ENCODE measurements at places on chromosomes 2 and 18.

- DNase-seq, result no peak
Observed at GRCh38 chr2:187855689-187856088, 301.5 kb upstream of the TFPI start.

GRCh38 chr18:22847867-22848451, 85.2 kb upstream of the RBBP8 start:
- DNase-seq, result no peak

DNA sequence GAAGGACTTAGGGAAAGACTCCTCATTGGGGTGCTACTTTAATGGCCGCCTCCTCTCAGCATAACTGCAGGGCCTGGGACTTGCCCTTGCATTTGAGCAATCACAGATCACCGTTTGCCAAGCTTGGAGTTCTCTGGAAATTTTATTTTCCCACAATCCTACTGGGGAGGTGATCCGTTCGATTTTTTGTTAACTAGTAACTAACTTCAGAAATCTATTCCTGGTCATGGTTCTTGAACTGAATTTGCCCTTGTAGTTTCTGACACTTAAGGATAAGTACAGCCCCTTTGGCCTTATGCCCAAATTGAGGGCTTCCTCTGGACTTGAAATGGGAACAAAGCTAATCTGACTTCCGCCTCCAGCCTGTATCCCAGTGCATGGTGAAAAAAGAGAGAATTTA, 60.5 kb upstream of the ST3GAL5 start:
- no peak for DNase-seq

DNA sequence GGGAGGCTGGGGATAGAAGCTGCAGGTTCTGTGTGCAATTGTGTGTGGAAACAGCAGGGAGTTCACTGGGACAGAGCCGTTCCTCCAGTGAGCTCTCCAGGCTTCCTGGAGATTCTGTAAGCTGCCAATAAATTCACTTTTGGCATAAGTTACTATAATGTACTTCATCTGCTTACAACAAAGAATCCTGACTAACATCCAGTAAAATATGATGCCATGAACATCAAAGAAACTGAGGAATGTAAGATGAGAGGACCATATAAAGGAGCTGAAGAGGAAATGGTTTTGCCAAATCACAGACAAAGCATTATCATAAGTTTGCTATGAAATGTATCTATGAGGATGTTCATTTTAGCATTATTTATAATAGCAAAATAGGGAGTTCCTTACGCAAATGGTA, 175.3 kb downstream of the KCNE4 start:
- DNase-seq, result no peak

- no peak for DNase-seq
Observed at GRCh38 chr2:223235986-223236385, 184.0 kb downstream of the KCNE4 start.

- DNase-seq, result no peak
Observed at GRCh38 chr2:153917570-153917969, 45.8 kb downstream of the GALNT13 start.

DNA sequence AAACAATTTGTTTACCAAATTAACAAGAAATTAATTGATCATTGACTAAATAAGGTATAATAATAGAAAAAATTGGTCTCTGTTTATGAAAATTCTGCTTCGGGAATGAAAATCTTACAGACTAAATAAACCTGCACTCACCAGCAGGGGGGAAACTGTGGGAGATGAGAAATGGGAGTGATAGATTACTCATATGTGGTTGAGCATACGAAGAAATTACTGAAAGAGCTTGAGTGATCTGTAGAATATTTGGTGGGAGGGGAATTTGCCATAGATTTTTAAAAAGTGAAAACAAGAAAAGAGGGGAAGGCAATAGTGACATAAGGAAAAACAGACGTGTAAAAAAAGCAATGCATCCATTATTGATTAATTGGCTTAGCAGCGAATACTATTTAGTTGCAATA, 2.2 kb downstream of the HMSD start:
- no peak for DNase-seq

- DNase-seq, result no peak
Observed at GRCh38 chr18:41395695-41396094, 559.3 kb upstream of the PIK3C3 start.

DNA sequence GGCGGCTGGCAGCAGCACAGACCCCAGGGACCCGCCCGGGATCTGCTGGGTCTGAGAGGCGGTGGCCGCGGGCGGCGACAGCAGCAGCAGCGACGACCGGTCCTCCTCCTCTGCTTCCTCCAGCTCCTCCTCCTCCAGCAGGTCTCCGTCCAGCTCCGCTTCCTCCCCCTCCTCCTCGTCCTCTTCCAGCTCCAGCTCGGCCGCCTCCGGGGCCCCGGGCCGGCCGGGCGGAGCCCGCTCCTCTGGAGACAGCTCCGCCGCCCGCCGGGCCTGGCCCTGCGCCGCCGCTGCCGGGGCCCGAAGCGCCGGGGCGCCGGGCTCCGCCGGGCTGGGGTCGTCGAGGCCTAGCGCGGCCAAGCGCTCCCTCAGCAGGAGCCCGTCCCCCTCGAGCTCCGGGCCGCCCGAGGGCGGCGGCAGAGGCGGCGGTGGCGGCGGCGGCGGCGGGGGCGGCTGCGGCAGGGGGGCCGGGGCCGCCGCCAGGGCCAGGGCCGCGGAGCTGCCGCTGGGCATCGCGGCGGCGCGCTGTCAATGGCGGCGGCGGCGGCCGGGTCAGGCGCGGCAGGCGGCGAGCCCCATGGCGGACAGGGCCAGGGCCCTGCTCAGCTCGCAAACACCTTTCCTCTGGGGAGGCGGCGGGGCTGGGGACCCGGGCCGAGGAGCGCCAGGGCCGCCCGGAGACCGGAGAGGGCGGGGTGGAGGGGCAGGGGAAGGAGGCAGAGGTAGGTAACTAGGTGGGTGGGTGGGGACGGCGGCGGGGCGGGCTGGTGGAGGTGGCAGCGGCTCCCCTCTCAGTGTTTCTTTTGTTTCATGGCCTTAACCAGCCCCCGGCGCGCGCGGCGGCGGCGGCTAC, 445 bp downstream of the MEX3C start:
- DNase-seq, result no peak

GRCh38 chr2:64992990-64993389, 3.8 kb downstream of the SLC1A4 start:
- no peak for DNase-seq

GRCh38 chr2:182064019-182064778, 78.5 kb downstream of the PPP1R1C start:
- no peak for DNase-seq

DNA sequence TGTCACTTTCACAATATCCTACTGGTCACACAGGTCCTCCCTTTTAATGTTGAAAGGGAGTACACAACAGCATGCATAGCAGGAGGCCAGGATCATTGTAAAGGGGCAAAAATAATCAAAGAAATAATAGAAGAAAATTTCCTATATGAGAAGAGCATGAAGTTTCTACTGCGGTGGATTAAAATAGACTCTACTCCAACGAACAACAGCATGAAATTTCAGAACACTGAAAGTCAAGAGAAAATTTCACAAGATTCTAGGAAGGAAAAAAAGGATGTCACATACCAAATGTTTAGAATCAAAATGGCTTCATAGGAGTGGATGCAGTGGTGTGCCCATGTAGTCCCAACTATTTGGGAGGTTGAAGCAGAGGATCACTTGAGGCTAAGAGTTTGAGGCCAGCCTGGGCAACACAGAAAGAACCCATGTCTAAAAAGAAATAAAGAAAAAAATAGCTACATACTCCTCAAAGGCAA, 72.0 kb upstream of the EPAS1 start:
- no peak for DNase-seq

- no peak for DNase-seq
Observed at GRCh38 chr18:36273347-36273746, 24.2 kb upstream of the FHOD3 start.

DNA sequence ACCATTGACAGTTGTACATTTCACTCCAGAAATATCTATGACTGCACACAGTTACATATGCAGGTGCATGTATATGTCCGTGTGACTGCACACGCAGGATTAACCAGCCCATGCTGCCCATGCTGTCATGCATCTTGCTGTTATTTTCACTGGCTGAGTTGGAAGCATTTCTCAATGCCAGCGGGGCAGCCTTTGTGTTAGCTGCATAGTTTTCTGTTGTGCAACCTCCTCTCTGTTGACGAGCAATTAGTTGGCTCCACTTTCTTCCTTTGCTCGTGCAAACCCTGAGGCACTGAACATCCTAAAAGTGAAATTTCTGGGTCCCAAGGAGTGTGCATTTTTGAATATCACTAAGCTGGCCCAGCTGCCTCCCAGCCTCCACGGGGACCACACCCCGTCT, 133.4 kb upstream of the GLI2 start:
- no peak for DNase-seq

DNA sequence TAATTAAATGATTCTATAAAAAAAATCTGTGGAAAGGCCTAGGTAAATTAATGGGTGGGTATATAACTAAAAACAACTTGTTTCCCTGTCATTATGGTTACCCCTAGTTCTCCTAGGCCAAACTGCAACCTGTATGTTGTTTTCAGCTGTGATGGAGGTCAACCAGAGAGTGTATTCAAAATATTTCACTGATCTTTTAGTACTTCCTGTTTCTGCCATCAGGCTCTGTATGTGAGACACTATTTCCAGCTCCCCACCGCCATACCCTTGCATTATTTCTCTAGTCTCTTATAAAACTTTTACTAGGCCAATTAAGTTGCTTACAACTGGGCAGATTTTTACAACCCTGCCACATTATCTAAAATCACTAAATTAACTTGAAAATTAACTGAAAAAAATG, 21.0 kb upstream of the CDKL4 start:
- DNase-seq, result no peak

DNA sequence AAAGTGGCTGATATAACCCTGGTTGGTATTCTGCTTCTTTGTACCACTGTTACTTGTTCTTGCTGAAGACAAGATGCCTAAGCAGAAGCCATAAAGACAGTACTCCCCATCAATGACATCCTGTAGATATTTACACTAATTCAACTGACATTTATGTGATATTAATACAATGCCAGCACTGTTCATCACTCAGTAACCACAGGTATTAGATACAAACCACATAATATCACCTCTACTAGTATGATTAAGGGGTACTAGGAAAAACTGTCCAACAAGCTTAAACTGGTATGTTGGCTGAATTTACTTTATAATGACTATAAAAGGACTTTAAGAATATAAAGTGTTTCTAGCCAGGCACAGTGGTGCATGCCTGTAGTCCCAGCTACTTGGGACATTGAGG, 65.8 kb downstream of the RTN4 start:
- no peak for DNase-seq

- DNase-seq, result no peak
Observed at GRCh38 chr2:197358931-197359330, 48.4 kb upstream of the ANKRD44 start.

DNA sequence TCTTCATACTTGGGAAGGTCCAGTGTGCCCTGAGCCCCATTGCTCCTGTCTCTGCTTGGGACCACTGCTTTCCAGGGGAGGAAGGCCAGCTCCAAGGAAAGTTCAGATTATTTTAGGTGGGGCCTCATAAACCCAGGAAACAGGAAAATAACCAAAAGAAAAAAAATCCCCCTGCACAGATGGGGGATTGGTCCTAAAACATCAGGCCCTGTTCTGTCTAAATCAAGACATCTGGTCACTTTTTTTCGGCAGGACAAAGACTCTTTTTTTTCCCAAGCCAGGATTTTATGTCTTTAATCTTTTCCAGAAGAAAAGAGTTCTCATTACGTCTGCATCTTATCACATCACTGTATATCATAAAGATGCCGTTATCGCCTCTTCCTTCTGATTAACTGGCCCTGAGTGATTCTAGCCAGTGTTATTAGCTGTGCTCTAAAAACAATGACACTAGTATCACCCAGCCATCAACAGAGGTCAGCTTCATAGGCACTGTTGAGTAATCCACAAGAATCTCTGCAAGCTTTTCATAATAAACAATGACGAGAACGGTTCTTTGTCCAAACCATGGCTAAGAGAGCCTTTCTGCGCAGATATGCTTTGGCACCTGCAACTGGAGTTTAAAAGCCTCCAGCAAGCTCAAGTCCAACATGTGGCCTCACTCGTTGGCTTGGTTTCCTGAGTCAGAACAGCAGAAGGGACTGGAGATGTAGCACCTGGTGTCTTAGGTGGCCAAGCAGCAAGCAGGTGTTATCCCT, 138.2 kb downstream of the VAPA start:
- no peak for DNase-seq

GRCh38 chr2:159903443-159904126, 105.6 kb upstream of the CD302 start:
- peak; percentile 31 for DNase-seq

DNA sequence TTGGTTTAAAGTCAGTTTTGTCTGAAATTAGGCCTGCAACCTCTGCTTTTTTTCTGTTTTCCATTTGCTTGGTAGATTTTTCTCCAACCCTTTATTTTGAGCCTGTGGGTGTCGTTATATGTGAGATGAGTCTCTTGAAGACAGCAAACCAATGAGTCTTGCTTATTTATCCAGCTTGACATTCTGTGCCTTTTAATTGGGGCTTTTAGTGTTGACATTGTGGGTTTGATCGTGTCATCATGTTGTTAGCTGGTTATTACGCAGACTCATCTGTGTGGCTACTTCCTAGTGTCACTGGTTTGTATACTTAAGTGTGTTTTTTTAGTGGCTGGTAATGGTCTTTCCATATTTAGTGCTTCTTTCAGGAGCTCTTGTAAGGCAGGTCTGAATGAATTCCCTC, 18.8 kb downstream of the TMEM87B start:
- DNase-seq, result no peak

GRCh38 chr2:86672027-86672545, 48.0 kb upstream of the RMND5A start:
- no peak for DNase-seq

DNA sequence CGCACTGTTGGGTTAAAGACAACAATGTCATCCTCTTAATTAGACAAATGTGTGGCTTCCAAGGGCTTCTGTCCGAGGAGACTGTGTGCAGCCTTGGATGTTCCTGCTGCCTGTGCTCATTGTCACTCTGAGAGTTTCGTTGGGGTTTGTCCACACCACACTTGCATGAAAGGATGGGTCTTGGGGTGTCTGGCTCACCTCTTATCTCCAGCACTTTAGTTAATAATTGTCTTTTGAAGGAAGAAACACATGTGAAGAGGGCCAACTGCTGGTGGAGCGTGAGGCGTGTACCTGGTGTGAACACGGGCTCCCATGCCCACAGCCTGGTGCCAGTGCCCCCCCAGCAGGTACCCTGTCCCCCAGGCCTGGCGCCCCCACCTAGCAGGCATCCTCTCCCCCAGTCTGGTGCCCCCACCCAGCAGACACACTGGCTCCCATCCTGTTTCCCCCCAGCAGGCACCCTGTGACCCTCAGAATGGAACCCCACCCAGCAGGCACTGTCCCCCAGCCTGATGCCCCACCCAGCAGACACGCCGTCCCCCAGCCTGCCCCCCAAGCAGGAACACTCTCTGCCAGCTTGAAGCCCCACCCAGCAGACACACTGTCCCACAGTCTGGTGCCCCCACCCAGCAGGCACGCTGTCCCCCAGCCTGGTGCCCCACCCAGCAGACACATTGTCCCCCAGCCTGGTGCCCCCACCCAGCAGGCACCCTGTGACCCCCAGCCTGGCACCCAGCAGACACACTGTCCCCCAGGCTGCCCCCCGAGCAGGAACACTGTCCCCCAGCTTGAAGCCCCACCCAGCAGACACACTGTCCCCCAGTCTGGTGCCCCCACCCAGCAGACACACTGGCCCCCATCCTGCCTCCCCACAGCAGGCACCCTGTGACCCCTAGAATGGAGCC, 96.3 kb upstream of the TMEM18 start:
- no peak for DNase-seq
